ENCODE measurements at places on chromosomes 7 and 10.

GRCh38 chr7:120856621-120857352, 1.2 kb downstream of the TSPAN12 start:
- DNase-seq = no peak

- DNase-seq = no peak
These were observed 14.4 kb upstream of the GDF10 start for GRCh38 chr10:47285381-47286115.

DNA sequence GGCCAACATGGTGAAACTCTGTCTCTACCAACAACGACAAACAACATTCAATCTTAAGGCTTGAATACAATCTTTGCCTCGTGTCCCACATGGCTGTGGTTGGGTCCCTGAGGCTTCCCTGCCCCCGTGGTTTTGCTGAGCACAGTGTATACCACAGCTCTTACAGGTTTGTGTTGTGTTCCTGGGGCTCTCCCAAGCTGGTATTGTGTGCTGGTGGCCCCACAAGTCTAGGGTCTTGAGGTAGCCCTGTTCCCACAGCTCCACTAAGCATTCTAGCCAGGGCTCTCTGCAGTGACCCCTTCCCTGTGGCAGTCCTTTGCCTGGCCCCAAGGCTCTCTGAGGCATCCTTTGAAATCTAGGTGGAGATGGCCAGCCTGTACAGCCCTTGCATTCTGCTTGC, 68.0 kb upstream of the CCNY start:
- no peak for DNase-seq

- no peak for DNase-seq
These were observed 132.6 kb downstream of the EVX1 start for GRCh38 chr7:27374958-27375841.

DNA sequence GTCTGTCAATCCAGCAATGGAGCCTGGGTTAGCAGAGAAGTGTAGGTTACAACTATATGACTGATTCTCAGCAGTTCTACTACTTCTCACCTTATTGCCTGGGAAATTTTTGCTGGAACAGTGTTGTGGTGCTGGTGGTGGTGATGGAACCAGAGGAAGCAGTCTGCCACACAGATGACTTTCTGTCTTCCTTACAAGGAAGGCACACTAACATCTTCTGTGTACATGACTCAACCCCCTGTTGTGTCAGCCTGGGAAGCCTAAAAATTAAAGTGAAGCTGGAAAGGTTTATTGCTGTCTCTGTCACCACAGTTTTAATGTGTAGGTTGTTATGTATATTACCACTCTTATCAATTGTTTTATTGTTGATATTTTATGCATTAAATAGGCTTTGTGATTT, 40.3 kb downstream of the ANKRD7 start:
- no peak for DNase-seq
